ENCODE measurements at places on chromosomes 11 and 22.

DNA sequence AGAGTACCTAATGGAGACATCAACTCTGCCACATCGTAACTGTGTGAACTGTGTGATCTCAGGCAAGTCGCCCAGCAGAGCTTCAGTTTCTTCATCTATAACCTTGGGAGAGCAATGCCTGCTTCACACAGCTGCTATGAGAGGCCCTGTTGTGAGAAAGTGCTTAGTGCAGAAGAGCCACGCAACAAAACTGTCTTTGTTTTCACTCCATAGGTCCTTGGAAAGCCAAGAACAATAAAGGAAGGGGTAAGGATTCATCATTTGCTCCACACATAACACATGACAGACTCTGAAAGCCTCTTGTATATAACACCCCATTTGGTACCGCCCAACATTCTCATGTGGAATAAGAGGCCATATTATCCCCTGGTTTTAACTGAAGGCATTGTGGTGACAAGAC, 231.9 kb upstream of the ISX start:
- no peak for DNase-seq

- DNase-seq = no peak
Measured at GRCh38 chr11:76025068-76025467, 181.2 kb downstream of the WNT11 start.

DNA sequence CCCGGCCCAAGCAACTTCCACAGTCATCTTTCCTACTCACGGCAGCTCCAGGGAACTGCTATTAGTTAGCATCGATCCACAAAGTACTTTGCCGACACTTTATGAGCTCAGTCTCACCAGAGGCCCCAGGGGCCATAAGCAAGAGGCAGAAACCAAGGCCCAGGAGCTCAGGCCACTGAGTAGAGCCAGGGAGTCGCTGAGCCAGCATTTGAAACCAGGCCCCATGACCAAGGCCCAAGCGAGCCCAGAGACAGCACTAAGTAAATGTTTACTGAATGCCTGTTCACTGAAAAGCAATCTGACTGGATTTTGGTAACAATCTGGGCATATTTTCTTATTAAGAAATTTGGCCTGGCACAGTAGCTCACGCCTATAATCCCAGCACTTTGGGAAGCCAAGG, 43.3 kb downstream of the ARRB1 start:
- DNase-seq = no peak

GRCh38 chr22:41030891-41031290, 61.5 kb upstream of the EP300 start:
- no peak for DNase-seq

GRCh38 chr11:134244593-134244992, 8.6 kb downstream of the THYN1 start:
- peak; percentile 29 for DNase-seq

- no peak for DNase-seq
Measured at GRCh38 chr11:36214480-36214879, 74.7 kb downstream of the COMMD9 start.
